ENCODE measurements at places on chromosomes 3 and 15.

DNA sequence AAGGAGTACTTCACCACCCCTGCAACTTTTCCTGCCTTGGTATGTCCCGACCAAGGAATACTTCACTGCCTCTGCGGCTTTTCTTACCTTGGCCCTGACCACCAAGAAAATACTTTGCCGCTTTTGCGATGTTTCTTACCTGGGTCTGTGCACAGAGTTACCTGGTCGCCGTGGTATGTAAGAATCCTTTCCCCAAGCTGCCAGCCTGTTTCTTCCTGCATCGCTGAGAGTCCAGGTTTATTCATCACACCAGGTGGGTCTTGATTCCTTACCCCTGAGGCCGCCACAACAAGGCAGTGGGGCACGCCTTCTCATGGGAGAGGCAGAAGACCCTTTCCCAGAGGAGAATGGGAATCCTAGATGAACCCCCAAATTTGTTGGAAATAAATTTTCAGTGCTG lies 511.3 kb downstream of the EDEM1 start:
- DNase-seq: no peak

GRCh38 chr3:182399978-182400737 lies 393.1 kb upstream of the ATP11B start:
- no peak for DNase-seq

- no peak for DNase-seq
Measured at GRCh38 chr15:62426387-62426956, 261.4 kb upstream of the C2CD4B start.

DNA sequence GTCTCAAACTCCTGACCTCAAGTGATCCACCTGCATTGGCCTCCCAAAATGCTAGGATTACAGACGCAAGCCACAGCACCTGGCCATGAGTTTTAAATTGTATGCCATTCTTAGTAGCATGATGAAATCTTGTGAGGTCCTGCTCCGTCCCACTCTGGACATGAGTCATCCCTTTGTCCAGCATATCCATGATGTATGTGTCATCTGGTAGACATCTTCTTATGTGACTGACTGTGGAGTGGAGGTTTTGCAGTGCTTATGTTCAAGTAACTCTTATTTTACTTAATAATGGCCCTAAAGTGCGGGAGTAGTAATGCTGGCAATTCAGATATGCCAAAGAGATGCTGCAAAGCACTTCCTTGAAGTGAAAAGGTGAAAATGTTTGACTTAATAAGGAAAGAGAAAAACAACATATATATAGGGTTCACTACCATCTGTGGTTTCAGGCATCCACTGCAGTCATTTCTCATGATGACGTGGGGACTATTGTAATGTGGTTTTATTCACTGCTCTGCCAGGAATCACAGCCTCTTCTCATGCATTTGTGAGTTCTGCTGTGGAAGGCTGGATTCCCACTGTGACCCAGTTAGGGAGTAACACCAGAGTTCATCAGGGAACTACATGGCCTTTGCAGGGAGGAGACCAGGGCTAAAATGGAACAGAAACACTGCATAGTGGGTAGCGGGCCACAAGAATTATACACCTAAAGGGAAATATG lies 204.6 kb upstream of the STRIT1 start:
- no peak for DNase-seq

GRCh38 chr15:80186597-80186996 lies 33.8 kb downstream of the FAH start:
- no peak for DNase-seq

- peak; percentile 56 for DNase-seq
Measured at GRCh38 chr3:31249545-31249944, 283.2 kb upstream of the STT3B start.

DNA sequence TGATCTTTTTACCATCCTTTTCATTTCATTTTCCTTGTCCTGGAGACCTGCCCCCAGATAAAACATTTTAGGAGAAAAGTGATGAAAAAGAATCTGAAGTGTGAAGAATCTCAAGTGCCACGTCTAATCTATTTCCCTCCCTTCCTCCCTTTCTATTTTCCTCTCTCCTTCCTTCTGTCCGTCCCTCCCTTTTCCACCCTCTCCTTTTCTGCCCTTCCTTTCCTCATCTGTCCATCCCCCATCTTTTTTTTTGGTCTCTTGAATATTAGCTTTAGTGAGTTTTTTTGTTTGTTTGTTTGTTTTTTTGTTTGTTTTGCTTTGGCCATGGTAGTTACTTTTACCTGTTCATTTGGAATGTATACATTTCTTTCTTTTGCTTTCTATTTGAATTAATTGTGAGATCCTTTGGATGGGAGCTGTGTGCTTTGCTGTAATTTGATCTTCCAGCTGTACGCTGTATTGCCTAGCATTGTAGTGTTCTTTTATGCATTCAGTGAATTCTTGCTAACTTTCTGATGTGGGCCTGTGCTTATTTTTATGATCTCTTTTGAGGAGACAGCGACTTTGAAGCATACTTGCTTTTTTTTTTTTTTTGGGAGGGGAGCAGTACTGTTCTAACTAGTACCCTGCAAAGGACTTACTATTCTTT lies 19.2 kb downstream of the CDIN1 start:
- DNase-seq: no peak

- DNase-seq: no peak
Measured at GRCh38 chr3:171199473-171199829, 172.9 kb upstream of the SLC2A2 start.

GRCh38 chr3:14235912-14236295 lies 57.3 kb downstream of the LSM3 start:
- no peak for DNase-seq

GRCh38 chr3:54731732-54732445 lies 196.0 kb downstream of the LRTM1 start:
- DNase-seq: no peak

DNA sequence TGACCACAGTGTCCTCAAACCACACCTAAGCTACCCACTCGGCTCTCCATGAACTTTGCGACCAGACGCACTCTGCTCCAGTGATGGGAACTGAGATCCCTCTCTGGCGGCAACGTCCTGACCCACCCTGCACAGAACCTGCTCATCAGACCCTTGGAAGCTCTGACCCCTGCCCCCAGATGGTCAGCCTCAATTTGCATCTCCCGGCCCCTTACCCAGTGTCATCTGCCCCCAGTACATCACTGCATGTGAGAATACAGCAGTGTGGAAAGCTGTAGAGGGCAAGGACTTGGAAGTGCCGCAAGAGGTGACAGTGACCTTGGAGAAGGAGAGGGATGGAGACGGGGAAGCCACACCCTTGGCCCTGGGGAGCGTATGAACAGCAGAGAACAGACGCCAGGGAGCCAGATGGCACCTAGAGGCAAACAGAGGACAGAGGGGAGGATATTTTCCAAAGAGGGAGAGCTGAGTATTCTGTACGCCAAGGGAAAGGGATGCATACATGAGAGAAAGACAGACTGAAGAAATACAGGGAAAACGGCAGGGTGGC lies 192.0 kb downstream of the XXYLT1 start:
- no peak for DNase-seq

GRCh38 chr3:35857004-35857403 lies 217.7 kb downstream of the ARPP21 start:
- DNase-seq: no peak

DNA sequence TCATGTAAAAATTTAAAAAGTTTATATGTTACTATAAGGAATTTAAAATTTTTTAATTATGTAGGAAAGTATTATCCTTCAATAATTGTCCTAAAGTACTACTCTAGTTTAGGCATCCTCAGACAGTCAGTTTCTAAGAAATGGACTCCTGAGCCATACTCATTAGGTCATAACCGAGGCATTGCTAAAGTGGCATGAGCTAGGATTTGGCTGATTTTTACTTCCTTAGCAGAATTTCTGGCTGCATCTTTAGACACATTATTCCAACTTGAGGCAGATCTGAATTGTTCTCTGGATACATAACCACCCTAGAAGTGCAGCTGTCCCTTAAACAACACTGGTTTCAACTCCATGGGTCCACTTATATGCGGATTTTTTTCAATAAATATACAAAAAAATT lies 38.3 kb downstream of the IFT57 start:
- DNase-seq: no peak

DNA sequence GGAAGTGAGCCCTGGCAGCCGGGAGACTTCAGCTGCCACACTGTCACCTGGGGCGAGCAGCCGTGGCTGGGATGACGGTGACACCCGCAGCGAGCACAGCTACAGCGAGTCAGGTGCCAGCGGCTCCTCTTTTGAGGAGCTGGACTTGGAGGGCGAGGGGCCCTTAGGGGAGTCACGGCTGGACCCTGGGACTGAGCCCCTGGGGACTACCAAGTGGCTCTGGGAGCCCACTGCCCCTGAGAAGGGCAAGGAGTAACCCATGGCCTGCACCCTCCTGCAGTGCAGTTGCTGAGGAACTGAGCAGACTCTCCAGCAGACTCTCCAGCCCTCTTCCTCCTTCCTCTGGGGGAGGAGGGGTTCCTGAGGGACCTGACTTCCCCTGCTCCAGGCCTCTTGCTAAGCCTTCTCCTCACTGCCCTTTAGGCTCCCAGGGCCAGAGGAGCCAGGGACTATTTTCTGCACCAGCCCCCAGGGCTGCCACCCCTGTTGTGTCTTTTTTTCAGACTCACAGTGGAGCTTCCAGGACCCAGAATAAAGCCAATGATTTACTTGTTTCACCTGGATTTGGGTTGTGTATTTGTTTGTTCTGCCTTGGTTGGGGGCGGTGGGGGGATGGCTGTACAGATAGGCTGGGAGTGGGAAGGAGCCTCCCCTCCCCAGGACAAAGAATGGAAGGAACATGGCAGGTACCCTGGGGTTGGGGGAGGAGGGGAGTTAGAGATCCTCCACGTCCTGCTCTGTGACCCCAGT lies 2.9 kb upstream of the GRM2 start:
- DNase-seq: no peak

DNA sequence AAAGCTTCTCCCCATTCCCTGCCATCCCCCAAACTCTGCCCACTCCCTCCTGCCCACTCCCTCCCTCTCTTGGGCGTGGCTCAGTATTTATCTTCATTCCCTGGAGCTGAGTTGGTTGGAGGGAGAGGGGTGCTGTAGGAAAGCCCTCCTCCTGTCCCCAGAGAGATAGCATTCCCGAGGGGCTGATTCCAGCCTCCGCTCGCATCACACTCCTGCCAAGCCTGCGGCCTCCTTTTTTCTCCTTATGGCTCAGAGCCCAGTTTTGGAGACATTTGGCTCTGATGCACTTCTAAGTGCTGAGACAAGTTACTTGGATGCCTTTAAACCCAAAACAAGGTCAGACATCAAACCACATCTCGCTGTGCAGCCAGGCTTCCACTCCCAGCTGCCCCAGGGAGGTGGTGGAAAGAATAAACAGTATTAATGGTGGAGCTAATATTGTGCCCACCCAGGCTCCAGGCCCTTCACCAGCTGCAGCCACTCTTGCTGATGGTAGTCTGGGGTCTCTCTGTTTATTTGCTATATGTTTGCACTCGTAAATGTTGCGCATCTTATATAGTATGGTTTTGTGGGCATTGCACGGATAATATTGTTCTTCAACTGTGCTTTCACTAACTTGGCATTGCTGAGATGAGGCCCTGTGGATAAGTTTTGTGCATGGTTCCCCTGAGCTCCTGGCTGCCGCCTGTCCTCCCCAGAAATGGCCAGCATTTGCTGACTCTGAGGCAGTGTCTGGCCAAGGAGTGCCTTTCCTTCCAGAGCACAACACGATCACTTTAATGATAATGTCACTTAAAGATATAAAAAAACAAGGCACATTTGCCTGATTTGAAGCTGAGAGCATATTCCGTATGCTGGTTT lies 157.2 kb downstream of the LRRC28 start:
- DNase-seq: no peak

GRCh38 chr3:120693439-120694171 lies 11.6 kb upstream of the HGD start:
- DNase-seq: no peak

- no peak for DNase-seq
Measured at GRCh38 chr3:100756441-100756840, 47.1 kb downstream of the TFG start.

GRCh38 chr3:112228786-112229185 lies 65.2 kb downstream of the SLC9C1 start:
- DNase-seq: no peak

DNA sequence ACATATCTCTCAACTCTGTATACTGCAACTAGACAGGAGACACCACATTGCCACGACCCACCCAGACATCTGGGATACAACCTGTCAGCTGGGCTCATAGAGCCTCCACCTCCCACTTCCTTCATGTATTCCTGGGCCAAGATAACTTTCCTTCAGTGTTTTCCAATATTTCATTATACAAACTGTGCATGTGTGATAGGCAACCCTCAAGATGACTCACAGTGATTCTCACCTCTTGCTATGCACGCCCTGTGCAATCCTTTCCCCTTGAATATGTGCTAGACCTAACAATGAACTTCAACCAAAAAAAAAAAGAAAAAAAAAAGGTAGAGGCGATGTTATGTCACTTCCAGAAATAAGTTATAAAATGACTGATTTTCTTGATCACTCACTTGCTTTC lies 138.0 kb upstream of the ALCAM start:
- DNase-seq: no peak

- DNase-seq: no peak
Measured at GRCh38 chr3:114241262-114241661, 3.9 kb upstream of the ZNF80 start.

GRCh38 chr3:11499144-11499543 lies 144.6 kb downstream of the VGLL4 start:
- no peak for DNase-seq

DNA sequence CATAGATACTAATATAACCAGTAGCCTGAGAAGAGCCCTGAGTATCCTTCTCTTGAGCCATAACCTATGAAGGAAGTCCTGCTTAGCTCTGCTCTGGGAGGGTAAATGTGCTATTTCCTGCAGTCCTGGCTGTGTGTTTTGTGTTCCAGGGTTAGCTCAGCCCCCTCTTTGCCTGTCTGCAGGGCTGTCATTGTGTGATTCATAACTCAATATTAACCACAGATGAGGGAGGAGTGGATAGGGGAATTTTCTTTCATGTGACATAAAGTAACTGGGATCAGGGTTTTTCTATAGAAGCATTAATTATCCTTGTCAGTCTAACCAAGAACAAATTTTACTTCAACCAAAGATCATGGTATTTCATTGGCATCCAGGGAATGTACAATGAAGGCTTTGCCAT lies 183.3 kb upstream of the ZBTB20 start:
- no peak for DNase-seq

DNA sequence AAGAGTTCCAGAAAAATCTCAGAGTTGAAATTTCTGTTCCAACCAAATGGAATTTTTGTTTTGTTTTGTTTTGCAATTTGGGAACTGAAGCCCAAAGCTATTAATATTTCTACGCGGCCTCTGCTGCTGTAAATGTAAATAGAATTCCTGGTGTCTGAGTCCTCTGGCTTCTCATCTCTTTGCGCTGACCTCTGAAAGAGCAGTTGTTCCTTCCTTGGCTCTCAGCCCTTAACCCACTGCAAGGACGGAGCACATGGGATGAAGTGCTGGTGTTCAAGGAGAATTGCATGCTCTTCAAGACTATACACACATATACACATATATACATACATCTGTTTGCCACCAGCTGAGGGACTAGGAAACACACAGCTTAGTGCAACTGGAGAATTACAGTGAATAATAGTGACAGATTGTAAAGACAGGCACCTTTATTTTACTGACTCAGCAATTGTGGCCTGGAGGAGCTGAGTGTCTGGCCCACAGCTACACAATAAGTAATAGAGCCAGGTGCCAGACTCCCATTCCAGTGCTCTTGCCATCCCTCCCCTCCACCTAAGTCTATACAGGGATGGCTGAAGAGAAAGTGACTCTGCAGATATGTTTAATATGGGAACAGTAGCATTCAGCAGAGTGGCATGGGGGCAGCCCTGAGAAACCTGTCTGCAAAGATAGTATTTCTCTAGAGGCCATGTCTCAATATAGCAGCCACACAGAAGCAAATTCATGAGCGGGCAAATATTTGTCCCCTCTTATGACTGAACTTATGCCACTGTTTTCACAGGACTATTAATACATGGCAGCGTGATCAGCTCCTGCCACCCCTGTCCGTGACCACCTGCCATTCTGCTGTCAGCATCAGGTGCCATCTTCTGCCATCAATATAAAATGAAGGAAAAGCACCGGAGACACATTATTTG lies 42.3 kb downstream of the NEK10 start:
- DNase-seq: no peak
